Right renal cortex interstitium (tissue), 3 donors: ENCODE measurements at places on chromosomes 12 and 14. TPM values are rescaled to one million over a fixed set of nuclear protein-coding genes. Genes with fewer than 3 reads are reported as not detected.

DNA sequence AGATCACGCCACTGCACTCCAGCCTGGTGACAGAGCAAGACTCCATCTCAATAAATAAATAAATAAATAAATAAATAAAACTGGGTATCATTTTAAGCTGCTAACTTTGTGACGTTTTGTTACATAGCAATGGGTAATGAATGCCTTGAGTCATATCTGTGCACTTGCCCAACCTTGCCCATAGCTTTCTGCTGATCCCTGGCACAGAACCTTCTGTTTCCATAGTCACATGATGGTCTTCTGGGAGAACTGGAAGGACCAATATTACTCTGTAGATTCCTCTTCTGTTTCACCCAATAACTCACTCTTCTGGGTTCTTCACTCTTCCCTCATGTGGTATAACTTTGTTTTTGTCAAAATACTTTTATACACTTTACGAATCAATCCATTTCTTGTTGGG lies 140.8 kb downstream of the SCARB1 start:
- DNase-seq = no peak

TAC3 gene
- polyA plus RNA-seq = 0.75 TPM

- no peak for DNase-seq
Observed at GRCh38 chr14:25622763-25623162, 572.8 kb upstream of the STXBP6 start.

RNASE4 gene
- polyA plus RNA-seq = 7.0 TPM

- no peak for DNase-seq
Observed at GRCh38 chr14:49363821-49364751, 222.1 kb downstream of the RPS29 start.
